Endodermal cell (in vitro differentiated cells): ENCODE measurements at places on chromosomes 2 and 18. TPM values are rescaled to one million over a fixed set of nuclear protein-coding genes. Genes with fewer than 3 reads are reported as not detected.

GCKR gene
- 1.4 and 1.8 TPM in 2 replicates for total RNA-seq

TRIB2 gene
- 24.2 to 31.7 TPM (median 29.8 TPM) in 3 replicates for total RNA-seq

SFT2D3 gene
- 6.9 to 10.8 TPM (median 10.1 TPM) in 3 replicates for total RNA-seq

PAX8 gene
- total RNA-seq, result 0.09 TPM in 1 of 2 replicates, not detected in the other

HTR2B gene
- not detected in 3 replicates for total RNA-seq

TMEM198 gene
- total RNA-seq, result 3.9 and 4.1 TPM in 2 replicates

IL1B gene
- not detected in 2 replicates for total RNA-seq

LRRC30 gene
- not detected in 2 replicates for total RNA-seq

SLC11A1 gene
- 0.09 to 0.61 TPM in 2 of 3 replicates, not detected in the other for total RNA-seq

G6PC2 gene
- total RNA-seq, result not detected in 2 replicates

SLC4A5 gene
- total RNA-seq, result 2.4 and 3.7 TPM in 2 replicates

PKP4 gene
- total RNA-seq, result 68.3 to 118 TPM (median 102 TPM) in 3 replicates

ACMSD gene
- total RNA-seq, result not detected in 3 replicates

CPO gene
- 1.0 and 1.5 TPM in 2 replicates for total RNA-seq

STPG4 gene
- total RNA-seq, result 0.15 and 0.25 TPM in 2 replicates

NT5DC4 gene
- not detected in 3 replicates for total RNA-seq

KCNE4 gene
- not detected in 3 replicates for total RNA-seq

LIMS3 gene
- 0.72 and 1.4 TPM in 2 replicates for total RNA-seq

DRC1 gene
- total RNA-seq, result 0.33 to 0.75 TPM (median 0.65 TPM) in 3 replicates

TLX2 gene
- total RNA-seq, result 0.14 and 0.22 TPM in 2 replicates

MREG gene
- 7.8 to 17.2 TPM (median 13.0 TPM) in 3 replicates for total RNA-seq

SLC19A3 gene
- total RNA-seq, result 0.23 to 1.1 TPM (median 0.84 TPM) in 3 replicates

SERPINB3 gene
- 0.25 TPM in 1 of 2 replicates, not detected in the other for total RNA-seq

SLC40A1 gene
- 60.4 and 74.1 TPM in 2 replicates for total RNA-seq

TANK gene
- 20.0 to 24.9 TPM (median 22.4 TPM) in 3 replicates for total RNA-seq

C2orf76 gene
- 9.5 to 10.9 TPM (median 10.9 TPM) in 3 replicates for total RNA-seq

TUBA4B gene
- total RNA-seq, result not detected in 2 replicates

ROCK1 gene
- 44.0 to 55.1 TPM (median 54.2 TPM) in 3 replicates for total RNA-seq

SPDYA gene
- total RNA-seq, result 0.91 to 1.2 TPM (median 1.2 TPM) in 3 replicates

SLC4A3 gene
- total RNA-seq, result 13.4 to 15.8 TPM (median 13.8 TPM) in 3 replicates

KHK gene
- 3.3 and 6.0 TPM in 2 replicates for total RNA-seq

FAM237A gene
- total RNA-seq, result not detected in 3 replicates

C2orf81 gene
- 4.8 to 10.9 TPM (median 7.6 TPM) in 3 replicates for total RNA-seq

CXCR1 gene
- total RNA-seq, result not detected in 2 replicates

TBC1D8 gene
- total RNA-seq, result 5.3 to 14.4 TPM (median 12.3 TPM) in 3 replicates

DCC gene
- 0.41 and 0.97 TPM in 2 replicates for total RNA-seq

ANKRD23 gene
- total RNA-seq, result 1.4 to 3.9 TPM (median 3.6 TPM) in 3 replicates

BMP10 gene
- total RNA-seq, result not detected in 3 replicates

OTX1 gene
- 14.8 to 20.6 TPM (median 19.0 TPM) in 3 replicates for total RNA-seq

KIAA2012 gene
- 0.86 and 1.0 TPM in 2 replicates for total RNA-seq

ABCG8 gene
- total RNA-seq, result not detected in 3 replicates

ALPP gene
- not detected in 3 replicates for total RNA-seq

CCDC102B gene
- 2.7 and 4.9 TPM in 2 replicates for total RNA-seq

RGPD4 gene
- total RNA-seq, result 0.07 to 0.15 TPM (median 0.13 TPM) in 3 replicates

MALL gene
- total RNA-seq, result 5.0 and 5.2 TPM in 2 replicates

CD8B gene
- total RNA-seq, result not detected in 2 replicates

USP34 gene
- 95.0 and 120 TPM in 2 replicates for total RNA-seq

EGR4 gene
- total RNA-seq, result 0.23 TPM in 1 of 3 replicates, not detected in the others

SIX3 gene
- 5.7 and 7.5 TPM in 2 replicates for total RNA-seq

ZBTB14 gene
- total RNA-seq, result 14.3 and 14.7 TPM in 2 replicates
